Glutamatergic neuron (in vitro differentiated cells): ENCODE measurements at places on chromosomes 11 and 22.

GRCh38 chr11:82974851-82975250, 73.3 kb downstream of the DDIAS start:
- no peak for DNase-seq

- no peak for DNase-seq
These were observed 8.3 kb upstream of the INSC start for GRCh38 chr11:15106201-15106965.

GRCh38 chr22:37077802-37078448, 26.4 kb downstream of the KCTD17 start:
- DNase-seq, result peak; percentile 91

- no peak for DNase-seq
These were observed 97.9 kb upstream of the RTL6 start for GRCh38 chr22:44595841-44596341.

DNA sequence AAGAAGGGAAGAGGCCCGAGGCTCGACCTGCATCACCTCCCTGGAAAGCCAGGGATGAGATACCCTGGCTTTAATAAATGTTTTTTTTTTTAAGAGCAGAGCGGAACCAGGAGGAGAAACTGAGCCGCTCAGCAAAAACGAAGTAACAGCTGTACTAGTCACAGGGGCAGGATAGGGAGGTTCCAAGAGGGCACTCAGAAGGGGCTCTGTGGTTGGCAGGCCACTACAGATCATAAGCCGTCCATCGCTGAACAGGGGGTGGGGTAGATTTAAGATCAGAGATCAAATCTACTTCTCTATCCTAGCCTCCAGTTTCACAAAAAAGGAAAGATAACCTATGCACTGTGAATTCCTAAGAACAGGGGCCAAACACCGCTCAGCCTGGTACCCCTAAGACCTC, 625 bp downstream of the EIF3D start:
- DNase-seq, result no peak

- no peak for DNase-seq
These were observed 672 bp downstream of the TMEM135 start for GRCh38 chr11:87038235-87038977.

DNA sequence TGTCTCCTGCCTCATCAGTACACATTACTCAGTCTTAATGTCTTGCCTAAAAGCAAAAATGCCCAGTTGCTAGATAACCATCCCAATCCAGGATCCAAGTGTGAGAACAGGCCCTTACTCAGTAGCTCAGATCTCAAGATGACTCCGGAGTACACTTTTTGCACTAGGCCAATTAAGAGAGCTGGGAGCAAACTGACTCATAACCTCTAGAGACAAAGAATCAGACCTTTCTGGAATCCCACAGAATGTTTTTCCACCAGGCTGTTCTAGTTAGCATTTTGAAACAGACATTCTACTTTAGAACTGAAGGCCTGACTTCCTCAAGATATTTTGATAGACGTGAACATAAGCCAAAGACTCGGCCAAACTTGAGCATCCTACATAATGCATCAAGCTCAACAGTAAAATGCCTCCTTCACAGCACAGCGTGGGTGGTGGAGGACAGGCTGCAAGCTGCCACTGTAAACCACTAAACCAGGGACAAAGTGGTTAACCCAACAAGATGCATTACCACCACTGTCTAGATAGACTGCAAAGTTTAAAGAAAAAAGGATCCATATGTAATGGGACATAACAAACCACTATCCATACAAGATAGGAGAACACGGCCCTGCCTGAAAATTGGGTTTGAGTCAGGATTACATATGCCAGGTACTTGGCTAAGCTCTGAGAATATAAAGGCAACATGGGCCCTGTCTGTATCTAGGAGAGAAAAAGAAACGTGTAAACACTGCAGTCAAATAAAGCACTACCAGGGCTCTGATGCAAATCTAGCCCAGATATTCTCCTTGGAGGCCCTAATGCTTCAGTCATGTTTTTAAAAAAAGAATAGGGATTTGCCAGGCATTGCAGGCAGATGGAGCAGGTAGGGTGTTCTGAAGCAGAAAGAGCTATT, 48.3 kb downstream of the MYH9 start:
- no peak for DNase-seq

- no peak for DNase-seq
These were observed 108.9 kb downstream of the KIRREL3 start for GRCh38 chr11:126891556-126892217.
